Breast epithelium (tissue), 4 donors: ENCODE measurements at places on chromosomes 13 and 19. TPM values are rescaled to one million over a fixed set of nuclear protein-coding genes. Genes with fewer than 3 reads are reported as not detected.

Gene BRCA2
- total RNA-seq = 0.98 TPM

Gene SOHLH2
- total RNA-seq = not detected

Gene JAK3
- total RNA-seq = 2.8 TPM

Gene PDCD5
- 93.7 TPM for total RNA-seq

Gene ZNF546
- total RNA-seq = 4.3 TPM

Gene LGALS7B
- not detected for total RNA-seq

Gene PNMA8B
- 1.6 TPM for total RNA-seq

Gene MIA
- total RNA-seq = not detected

Gene IL27RA
- 11.0 TPM for total RNA-seq

DNA sequence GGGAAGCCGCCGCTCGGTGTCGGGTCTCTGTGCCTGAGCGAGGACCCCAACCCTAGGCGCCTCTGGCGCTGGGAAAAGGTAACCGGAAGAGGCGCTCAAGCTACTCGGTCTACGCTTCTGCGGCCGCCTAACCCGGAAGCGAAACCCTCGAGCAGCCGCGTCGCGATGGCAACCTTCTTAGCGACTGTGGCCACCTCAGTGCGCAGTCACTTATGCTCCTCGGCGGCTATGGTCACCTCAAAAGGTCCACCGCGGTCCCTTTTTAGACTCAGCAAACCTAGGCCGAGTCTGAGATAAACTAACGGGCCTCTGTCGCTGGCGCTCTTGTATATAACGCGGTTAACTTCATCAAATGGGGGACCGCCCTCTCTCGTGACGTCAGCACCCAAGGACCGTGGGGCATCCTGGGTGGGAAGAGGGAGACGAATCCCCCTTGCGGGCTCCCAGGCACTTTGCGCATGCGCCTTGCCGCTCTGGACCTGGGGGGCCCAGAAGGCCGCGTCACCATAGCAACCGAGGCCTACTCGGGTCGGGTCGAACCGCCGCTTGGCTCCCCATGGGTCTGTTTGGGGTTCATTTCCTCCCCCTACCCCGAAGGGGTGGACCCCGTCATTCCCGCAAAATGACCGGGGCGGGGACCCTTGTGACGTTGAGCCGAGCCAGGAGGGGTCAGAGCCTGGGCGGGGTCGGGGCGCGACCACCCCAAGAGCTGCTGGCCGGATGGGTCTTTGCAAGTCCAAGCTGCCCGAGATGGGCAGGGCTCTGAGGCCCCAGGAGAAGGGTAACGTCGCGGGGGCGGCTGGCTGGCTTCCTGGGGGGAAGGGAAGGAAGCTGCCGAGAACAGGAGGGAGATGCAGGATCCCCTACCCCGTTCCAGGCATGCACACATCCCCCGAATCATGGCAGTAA lies at the start of gene GTF2F1:
Gene GTF2F1, minus strand, starts transcription at position 91 of the 909 bp plus-strand sequence. CDS start 169 bp downstream, outside the sequence.
- DNase-seq = peak; percentile 87

DNA sequence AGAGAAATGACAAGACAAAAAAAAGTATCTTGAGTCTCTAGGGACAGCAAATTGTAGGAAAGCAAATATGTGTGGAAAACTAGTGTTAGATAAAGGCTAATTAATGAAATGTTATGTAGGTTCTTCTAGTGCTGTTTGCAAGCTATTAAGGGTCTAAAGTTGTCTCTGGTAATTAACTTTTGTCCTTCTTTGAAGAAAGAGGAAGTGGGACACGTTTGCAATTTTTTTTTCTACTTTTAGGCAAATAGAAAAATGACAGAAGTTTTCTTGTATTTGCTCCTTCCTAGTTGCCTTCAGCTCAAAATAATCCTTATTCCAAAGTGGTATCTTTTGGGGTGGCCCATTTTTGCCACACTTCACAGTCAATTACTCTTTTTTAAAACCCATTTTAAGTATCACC lies 1877.7 kb upstream of the PRR20A start:
- DNase-seq = no peak

- DNase-seq = no peak
Measured at GRCh38 chr19:31575846-31576335, 226.7 kb upstream of the TSHZ3 start.

DNA sequence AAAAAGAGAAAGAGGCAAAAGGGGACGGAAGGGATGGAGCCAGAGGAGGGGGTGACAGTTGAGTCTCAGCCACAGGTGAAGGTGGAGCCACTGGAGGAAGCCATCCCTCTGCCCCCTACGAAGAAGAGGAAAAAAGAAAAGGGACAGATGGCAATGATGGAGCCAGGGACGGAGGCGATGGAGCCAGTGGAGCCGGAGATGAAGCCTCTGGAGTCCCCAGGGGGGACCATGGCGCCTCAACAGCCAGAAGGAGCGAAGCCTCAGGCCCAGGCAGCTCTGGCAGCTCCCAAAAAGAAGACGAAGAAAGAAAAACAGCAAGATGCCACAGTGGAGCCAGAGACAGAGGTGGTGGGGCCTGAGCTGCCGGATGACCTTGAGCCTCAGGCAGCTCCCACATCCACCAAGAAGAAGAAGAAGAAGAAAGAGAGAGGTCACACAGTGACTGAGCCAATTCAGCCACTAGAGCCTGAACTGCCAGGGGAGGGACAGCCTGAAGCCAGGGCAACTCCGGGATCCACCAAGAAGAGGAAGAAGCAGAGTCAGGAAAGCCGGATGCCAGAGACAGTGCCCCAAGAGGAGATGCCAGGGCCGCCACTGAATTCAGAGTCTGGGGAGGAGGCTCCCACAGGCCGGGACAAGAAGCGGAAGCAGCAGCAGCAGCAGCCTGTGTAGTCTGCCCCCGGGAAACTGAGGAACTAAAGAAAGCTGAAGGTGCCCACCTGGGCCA lies 2.5 kb downstream of the POLR1G start:
- no peak for DNase-seq

DNA sequence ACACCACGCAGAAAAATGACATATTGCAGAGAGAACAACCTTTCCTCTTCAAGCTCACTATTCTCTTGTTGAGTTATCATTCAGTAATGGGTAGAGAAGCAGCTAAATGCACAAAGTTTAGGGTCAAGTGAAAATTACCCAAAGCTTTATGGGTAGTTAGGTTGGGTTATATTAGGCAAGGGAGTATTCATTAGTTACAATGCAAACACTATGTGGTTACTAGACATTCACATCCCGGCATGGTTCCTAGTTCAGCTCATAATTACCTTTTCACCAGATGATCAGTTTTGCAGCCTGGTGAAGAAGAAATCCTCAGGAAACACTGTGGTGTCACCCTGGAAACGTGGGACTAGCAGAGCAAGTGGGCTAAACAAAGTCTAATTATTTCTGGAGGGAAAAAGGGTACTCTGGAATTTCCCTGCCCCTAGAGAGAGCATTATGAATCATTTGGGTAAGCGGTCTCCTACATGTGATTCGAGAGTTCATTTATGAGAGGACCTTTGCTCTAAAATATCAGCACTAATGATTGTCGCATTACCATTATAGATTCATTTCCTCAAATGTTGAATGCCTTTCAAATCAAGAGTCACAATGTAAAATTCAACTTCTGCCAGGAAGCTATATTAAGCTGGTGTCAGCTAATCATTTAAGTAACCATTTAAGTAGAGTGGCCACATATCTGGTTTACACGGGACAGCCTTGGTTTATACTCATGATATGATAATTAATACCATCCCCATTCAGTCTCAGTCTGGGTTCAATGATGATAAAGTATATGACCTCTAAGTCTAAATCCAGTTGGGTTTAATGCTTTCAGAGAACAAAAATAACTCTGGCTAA lies 1208.0 kb downstream of the DIAPH3 start:
- DNase-seq = no peak

GRCh38 chr19:38125238-38125637 lies 98.8 kb downstream of the DPF1 start:
- no peak for DNase-seq

DNA sequence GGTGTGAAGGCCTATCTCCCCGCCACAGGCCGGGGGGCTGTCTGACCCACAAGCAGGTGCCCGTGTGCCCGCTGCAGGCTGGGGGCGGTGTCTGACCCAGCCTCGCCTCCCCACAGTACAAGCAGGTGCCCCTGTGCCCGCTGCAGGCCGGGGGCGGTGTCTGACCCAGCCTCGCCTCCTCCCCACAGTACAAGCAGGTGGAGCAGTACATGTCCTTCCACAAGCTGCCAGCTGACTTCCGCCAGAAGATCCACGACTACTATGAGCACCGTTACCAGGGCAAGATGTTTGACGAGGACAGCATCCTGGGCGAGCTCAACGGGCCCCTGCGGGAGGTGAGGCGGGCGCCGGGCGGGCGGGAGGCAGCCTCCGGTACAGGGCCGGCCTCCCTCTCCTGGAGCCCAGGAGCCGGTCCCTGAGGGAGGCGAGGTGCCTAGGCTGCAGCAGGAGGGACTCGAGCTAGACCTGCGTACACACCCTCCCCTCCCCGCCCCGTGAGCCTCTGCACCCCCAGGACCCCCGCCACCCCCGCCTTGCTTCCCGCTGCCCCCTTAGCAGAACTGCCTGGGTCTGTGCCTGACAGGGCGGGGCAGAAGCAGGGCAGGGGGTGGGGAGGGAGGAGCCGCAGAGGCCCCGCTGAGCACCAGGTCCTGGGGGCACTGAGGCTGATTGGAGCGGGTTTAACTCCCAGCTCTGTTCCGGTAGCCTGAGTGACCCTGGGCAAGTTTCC lies 20.6 kb downstream of the HCN2 start:
- DNase-seq = no peak

GRCh38 chr19:52248241-52248640 lies 21.1 kb upstream of the ZNF766 start:
- DNase-seq = no peak

DNA sequence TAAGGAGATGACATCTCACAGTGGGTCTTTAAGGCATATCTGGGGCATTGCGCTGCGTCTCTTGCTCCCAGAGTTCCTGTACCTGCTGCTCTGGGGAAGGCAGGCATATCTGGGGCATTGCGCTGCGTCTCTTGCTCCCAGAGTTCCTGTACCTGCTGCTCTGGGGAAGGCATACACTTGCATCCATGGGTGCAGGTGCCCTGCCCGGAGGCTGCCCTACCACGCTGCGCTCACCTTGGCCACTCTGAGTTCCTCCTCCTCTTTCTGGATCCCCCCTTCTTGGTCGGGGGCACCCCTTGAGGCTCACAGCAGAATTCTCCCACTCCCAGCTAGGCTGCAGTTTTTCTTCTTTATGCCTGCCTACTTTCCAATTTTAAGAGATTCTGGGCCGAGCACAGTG lies 60.9 kb upstream of the TMTC4 start:
- DNase-seq = no peak

DNA sequence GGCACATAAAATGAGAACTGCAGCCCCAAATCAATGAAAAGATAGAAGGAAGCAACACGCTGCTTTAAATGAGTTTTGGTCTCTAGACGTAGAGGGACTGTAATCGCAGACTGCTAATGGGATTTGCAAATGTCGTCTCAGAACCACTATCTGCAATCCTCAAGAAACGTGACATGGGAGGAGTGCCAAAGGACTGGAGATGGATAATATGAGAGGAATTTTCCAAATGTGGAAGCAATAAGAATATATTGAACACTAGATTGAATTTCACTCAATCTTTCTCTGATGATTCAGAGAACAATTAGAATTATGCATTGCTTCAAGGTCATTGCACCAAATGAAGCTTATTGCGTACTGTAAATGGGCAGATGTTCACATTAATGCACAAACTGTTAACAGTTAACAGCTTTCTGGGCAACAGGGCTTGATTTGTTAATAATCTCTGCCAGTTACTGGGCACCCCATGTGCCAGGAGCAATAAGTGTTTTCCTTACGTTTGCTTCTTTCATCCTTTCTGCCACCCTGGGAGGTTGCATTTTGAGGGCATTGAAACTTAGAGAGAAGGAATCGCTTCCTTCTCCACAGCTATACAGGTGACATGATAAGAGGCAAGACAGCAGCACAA lies 62.8 kb upstream of the WASF3 start:
- DNase-seq = no peak

DNA sequence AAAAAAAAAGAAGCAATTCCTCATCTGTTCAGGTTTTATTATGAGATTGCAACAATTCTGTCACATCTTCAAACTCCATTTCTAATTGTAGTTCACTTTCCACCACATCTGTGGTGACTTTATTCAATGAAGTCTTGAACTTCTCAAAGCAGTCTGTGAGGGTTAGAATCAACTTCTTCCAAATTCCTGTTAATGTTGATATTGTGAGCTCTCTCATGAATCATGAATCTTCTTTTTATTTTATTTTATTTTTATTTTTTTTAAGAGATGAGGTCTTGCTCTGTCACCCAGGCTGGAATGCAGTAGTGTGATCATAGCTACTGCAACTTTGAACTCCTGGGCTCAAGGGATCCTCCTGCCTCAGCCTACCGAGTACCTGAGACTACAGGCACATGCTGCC lies 19.6 kb downstream of the ARHGAP35 start:
- DNase-seq = no peak

GRCh38 chr19:50175924-50176323 lies 12.8 kb upstream of the IZUMO2 start:
- DNase-seq = no peak

DNA sequence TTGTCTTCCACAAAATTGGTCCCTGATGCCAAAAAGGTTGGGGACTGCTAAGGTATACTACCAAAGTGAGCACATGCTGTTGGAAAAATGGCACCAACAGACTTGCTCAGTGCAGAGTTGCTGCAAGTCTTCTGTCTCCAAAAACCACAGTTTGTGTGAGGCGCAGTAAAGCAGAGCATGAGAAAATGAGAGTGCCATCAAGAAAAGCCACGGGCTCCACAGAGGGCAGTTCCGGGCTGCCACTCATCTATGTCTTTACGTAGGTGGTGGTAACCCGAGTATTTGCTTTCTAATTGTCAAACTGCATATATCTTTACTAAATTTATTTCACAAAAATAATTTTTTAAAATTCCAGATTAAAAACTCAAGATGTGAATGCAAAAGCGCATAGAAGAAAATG lies 123.8 kb downstream of the RNF17 start:
- DNase-seq = no peak

GRCh38 chr13:106609116-106609515 lies 41.2 kb upstream of the ARGLU1 start:
- DNase-seq = no peak

DNA sequence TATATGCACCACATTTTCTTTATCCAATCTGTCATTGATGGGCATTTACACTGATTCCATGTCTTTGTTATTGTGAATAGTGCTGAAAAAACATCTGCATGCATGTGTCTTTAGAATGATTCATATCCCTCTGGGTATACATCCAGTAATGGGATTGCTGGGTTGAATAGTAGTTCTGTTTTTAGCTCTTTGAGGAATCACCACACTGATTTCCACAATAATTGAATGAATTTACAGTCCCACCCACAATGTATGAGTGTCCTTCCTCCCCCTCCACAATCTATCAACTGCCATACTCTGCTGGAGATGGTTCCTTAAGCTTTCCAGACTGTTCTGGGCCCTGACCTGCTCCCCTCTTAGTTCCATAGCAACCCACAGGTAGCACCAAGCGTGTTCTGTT lies 667.0 kb downstream of the LIG4 start:
- no peak for DNase-seq

GRCh38 chr13:41809962-41810361 lies 150.9 kb downstream of the VWA8 start:
- no peak for DNase-seq

GRCh38 chr19:47509170-47509847 lies 5.6 kb downstream of the NAPA start:
- DNase-seq = no peak

DNA sequence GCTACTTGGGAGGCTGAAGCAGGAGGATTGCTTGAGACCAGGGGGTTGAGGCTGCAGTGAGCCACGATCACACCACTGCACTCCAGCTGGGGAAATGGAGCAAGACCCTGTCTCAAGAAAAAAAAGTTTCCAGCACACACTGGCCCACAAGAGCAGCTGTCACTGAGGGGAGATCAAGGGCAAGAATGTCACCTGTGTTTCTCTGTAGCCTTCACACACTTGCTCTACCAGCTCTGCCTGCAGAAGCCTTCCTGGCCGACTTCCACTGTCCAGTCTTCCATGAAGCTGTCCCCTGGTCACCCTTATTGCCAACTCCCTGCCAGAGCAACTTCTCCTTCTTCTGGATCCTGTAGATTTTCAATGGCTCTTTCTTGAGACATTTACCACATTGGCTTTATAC lies 158.0 kb downstream of the KCTD15 start:
- no peak for DNase-seq
